ENCODE measurements at places on chromosomes 2 and 18.

- no peak for DNase-seq
These were observed 36.9 kb upstream of the FZD7 start for GRCh38 chr2:201996679-201997314.

GRCh38 chr2:119746836-119747686 is 12.7 kb upstream of the PTPN4 start:
- no peak for DNase-seq

DNA sequence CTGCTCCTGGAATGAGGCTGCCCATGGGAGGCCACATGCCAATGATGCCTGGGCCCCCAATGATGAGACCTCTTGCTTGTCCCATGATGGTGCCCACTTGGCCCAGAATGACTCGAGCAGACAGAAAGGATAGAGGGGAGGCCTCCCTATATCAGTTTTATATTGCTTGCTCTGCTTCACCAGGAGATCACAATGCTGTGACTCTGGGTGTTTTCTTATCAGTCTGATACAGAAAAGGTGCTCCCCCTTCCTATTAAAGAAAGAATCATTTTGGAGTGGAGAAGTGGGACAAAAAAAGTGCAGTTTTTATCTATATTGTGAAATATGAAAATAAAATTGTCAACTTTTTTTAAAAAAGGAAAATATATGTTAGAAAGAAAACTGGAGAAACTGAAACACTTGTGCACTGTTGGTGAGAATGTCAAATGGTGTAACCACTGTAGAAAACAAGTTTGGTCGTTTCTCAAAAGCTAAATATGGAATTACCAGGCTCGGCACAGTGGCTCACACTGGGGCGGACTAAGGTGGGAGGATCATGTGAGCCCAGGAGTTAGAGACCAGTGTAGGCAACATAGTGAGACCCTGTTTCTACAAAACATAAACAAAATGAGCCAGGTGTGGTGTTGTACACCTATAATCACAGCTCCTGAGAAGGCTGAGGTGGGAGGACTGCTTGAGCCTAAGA is 21.8 kb downstream of the LPIN2 start:
- no peak for DNase-seq

GRCh38 chr2:70356941-70357683 is 55.2 kb upstream of the FAM136A start:
- DNase-seq, result peak; percentile 34

DNA sequence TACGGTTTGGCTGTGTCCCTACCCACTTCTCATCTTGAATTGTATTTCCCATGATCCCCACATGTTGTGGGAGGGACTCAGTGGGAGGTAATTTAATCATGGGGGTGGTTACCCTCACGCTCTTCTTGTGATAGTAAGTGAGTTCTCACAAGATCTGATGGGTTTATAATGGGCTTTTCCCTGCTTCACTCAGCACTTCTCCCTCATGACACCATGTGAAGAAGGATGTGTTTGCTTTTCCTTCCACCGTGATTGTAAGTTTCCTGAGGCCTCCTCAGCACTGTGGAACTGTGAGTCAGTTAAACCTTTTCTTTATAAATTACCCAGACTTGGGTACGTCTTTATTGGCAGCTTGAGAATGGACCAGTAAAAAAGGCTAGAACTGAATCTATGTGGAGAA is 750.0 kb upstream of the ID2 start:
- no peak for DNase-seq

DNA sequence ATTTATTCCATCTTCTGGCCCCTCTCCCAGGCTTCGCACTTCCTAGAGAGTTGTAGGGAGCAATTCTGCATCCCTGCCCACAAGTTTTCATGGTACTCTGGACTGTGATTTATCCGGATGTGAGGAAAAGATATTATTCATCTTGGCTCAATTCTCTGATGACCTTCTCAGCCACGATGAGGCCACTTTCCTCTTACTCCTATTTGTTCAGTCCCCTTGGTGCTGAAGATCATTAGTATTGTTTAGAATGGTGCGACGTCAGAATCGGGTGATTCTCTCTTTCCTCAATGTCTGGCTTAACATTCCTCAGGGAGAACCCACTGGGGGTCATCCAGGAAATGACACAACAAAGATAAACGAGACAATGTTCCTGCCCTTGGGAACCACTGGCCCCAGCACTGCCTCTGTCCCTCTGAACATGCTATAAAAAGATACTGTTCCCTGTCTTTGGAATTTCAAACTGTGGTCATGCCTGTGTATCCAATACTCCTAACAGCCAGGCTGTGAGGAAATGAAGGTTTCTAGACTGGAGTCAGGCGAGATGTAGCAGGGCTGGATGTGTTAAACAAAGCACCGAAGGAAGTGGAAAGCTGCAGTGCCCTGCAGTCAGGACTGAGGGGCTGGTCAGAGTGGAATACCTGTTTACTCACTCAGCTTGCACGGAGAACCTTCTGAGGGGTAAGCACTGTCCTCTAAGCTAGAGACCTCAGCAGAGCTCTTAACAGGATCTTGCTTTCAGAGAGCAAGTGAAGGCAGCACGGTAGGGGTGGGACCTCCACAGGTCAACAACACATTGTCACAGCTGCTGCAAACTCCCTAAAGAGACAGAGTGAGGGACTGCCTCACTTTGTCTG is 12.9 kb upstream of the GLI2 start:
- no peak for DNase-seq

- DNase-seq, result no peak
These were observed 56.6 kb upstream of the PPM1B start for GRCh38 chr2:44112096-44112495.

- DNase-seq, result peak; percentile 95
These were observed 6.1 kb downstream of the CHMP1B start for GRCh38 chr18:11857177-11857887.

- no peak for DNase-seq
These were observed 104.9 kb downstream of the RPRM start for GRCh38 chr2:153373510-153374279.

DNA sequence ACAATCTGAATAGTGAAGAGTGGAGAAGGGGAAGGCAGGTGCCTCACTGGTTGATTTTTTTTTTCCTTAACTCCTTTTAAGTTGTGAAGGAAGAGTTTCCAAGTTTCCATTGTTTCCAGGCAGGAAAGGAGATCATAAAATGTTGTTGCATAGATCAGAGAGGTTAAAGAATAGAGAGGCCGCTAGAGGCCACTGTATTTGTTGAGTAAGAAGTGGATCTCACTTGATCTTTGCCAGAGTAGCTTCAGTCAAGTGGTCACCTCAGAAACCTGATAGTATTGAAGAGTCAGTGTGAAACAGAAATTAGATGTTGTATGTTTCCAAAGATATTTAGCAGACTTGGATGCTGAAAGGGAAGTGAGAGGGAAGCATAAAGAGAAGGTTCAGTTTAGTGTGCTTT is 17.6 kb downstream of the CTNNA2 start:
- no peak for DNase-seq

DNA sequence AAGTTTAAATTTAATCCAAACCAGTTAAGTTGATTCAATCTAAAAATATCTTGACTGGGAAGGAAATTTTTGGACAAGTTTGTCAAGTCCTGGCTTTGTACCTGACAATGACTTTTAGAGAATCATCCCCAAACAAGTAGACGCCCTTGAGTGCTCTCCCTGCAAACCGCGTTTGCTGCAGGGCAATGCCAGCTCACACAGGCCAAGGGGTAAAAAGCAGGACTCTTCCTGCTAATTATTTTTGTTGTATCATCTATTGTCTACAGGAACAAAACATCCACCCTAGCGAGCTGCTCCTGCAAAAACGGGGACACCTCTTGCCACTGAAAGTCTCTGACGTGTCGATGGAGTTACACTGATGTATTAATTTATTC is 10.9 kb downstream of the ID2 start:
- no peak for DNase-seq

DNA sequence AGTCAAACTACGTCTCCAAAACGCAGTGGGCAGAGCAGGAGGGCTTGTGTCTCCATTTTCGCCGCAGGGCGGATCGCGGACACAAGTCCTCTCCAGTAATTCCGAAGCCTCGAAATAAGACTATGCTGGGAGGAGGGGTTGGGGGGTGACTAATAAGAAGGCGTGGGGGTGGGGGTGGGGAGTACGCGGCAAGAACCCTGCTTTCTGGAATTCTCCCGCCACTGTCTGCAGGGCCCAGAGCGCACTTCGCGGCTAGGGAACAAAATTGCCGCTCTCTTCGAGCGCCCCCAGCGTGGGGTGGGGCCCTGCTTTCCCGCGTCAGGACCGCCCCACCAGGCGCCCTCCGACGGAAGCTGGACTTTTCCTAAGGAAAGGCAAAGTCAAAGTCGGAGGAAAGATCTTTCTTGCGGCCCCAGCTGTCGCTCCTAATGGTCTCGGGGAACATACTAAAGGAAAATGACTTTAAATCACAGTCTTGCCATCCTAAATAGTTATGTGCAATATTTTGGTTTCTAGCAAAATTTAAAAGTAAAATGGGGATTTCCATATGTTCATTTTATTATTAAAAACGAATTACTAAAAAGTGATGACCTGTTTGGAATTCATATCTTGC is 11.9 kb downstream of the NR4A2 start:
- no peak for DNase-seq

DNA sequence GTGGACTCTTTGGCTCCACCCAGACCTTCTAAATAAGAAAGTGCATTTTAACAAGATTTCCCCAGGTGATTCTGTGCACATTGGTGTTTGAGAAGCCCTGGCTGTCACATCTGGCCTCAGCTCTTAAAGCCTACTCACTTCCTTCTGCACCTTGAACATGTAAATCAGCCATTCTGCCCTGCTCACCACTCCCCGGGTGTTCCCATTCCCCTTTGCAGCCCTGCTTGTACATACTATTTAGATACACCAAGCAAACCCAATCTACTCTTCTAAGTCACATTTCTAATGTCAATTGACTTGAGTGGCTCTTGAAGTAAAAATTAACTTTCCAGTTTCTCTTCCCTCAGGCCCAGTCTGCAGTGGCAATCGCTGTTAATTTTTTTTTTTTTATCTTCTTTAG is 13.1 kb upstream of the SCN1A start:
- no peak for DNase-seq

GRCh38 chr2:124272261-124272841 is 247.3 kb downstream of the CNTNAP5 start:
- no peak for DNase-seq

Data from suppressor macrophage (primary cell).